ENCODE measurements at places on chromosomes 11 and 22. TPM values are rescaled to one million over a fixed set of nuclear protein-coding genes. Genes with fewer than 3 reads are reported as not detected.

Gene OR10W1
- not detected for total RNA-seq

Gene F2
- not detected for total RNA-seq

Gene TMA7B
- total RNA-seq = not detected

Gene HYLS1
- total RNA-seq = 3.0 TPM

Gene APOL4
- not detected for total RNA-seq

Gene OR8D1
- total RNA-seq = not detected

Gene SPDYC
- total RNA-seq = not detected

Gene CUL5
- 45.6 TPM for total RNA-seq

Gene YPEL1
- 0.37 TPM for total RNA-seq

Gene OR8U1
- total RNA-seq = not detected

Gene JAML
- not detected for total RNA-seq

Gene NARS2
- 20.6 TPM for total RNA-seq

Gene OR8H1
- total RNA-seq = not detected

Gene PRRG4
- total RNA-seq = under 0.01 TPM

Gene CARD10
- 2.1 TPM for total RNA-seq

Gene IRAG1
- 8.6 TPM for total RNA-seq

Gene LRP4
- 12.5 TPM for total RNA-seq

Gene PHOX2A
- total RNA-seq = not detected
